ENCODE measurements at places on chromosomes 11 and 22.

DNA sequence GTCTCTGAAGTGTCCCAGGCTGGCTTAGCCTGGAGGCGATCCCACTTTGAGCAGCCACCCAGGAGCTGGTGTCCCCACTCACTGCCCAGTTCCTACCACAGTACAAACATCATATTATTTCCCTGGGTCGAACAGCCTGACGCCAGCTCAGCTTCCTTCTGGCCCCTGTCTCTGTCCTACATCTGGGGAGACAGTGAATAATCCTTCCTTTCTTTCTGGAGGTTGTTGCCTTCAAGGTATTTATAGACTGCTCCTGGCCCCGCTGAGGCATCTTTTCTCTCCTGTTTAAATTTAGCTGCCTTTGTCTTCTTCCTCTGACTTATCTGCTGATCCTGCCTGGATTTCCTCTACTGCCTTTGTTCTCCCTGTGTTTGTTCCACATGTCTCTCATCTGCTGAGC, 56.8 kb upstream of the LRRC55 start:
- DNase-seq: no peak

- DNase-seq: no peak
These were observed 1047.1 kb upstream of the CCDC90B start for GRCh38 chr11:84333221-84333620.

DNA sequence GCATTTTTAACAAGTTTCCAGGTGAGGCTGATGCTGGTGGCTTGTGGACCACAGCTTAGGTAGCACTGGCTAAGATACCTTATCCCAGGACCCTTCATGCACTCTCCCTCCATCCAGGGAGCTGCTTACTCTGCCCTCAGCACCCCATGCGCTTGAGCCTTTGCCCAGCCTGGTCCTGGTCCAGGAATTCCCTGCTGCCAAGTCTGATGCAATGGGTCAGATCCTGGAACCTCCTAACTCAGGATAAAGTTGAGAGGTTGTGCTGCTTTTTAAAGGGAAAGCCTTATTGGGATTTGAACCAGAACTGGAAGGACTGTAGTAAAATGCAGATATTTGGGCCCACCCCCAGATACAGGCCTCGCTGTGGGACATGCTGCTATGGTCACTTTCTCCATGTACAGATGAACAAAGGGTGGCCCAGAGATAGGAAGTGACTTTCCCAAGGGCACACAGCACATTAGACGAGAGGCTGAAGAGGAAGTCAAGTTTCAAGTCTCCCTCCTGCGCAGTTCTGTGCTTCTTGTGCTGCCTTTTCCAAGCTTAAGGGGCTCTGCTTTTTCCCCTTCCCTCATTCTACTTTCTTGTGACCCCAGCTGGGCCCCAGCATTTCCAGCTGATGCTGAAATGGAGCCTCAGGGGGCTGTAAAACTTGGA, 824 bp upstream of the LGALS12 start:
- no peak for DNase-seq

DNA sequence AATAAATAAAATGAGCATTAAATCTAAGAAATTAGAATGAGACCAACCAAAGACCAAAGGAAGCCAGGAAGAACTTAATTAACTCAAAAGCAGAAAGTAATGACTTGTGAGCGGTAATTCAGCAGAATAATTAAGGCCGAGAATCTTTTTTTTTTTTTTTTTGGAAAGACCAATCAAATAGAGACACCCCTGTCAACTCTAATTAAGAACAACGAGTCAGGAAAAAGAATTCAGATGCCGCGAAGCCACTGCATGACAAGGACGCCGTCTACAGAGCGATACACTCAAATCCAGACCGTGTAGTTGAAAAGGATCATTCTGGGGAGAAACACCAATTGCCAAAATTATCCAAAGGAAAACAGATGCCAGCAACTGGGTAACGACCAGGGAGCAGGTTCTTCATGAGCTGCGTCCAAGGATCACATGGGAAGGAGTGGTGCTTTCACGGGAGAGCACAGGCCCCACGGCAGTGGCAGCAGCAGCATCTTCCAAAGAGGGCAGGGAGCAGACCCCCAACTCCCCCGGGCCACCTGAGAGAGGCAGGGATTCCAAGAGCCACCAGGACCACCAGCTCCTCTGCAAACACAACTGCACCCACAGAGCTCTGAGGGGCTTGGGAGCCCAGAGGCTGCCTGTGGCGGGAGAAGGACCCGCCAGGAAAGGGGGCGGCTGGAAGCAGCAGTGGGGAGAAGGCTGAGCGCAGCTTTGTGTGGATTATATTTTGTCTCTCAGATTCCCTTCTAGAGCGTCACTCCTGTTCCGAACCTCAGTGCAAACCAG, 469.8 kb downstream of the BRD1 start:
- DNase-seq: no peak

DNA sequence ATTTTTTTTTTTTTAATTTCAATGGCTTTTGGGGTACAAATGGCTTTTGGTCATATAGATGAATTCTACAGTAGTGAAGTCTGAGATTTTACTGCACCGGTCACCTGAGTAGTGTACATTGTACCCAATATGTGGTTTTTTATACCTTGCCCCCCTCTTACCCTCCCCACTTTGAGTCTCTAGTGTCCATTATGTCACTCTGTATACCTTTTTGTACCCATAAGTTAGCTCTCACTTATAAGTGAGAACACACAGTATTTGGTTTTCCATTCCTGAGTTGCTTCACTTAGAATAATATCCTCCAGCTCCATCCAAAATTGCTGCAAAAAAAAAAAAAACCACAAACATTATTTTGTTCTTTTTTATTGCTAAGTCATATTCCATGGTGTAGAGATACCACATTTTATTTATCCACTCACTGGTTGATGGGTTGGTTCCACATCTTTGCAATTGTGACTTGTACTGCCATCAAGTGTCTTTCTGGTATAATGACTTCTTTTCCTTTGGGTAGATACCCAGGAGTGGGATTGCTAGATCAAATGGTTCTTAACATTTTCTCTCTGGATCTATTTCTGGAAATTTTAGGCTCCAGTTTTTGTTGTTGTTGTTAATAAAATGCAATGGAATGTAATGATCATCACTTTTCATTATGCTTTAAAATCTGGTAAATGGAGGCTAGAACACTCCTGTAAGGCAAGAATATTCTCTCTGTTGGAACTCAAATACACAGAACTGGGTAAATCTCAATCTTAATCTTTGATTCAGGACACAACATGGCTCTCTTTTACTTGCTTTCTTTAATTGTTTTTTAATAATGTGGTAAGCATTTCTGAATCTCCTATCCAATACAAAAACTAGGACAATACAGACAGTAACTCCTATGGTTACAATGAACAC, 10.3 kb downstream of the NEAT1 start:
- DNase-seq: peak; percentile 69

DNA sequence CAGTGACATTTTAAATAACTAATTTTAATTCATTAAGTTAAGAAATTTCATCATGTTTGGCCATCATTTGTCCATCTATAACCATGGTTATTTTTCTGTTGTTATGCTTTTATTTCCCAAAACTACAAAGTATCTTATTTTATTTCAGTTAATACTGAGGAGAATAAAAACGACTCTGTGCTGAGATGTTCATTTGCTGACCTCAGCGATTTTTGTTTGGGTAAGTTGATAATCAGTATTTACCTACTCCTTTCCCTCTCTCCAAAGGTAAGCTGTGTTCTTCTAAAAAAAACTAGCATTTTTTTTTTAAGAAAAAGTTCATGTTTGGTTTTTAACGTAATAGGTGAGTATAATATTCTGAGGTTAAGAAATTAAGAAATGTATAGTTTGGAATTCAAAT, 111.7 kb downstream of the ANO3 start:
- no peak for DNase-seq

DNA sequence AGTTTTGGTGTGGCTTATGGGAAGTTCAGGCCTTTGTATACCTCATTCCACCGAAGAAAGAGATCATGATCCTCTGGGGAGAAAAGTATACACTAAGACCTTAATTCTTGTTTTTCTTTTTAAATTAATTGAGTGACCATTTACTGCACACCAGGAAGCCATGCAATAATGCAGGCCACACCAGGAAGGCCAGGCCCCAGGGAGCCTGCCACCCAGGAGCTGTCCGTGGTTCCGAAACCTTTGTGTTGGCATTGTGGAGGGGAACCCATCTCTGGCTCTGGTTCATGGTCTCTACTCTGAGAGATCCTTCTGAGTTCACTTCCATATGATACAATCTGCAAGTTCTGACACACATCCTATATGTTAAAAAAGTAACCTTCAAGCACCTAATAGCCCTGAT, 291.8 kb downstream of the MIAT start:
- peak; percentile 42 for DNase-seq

GRCh38 chr22:46067159-46068111, 82.9 kb upstream of the PPARA start:
- peak; percentile 51 for DNase-seq

GRCh38 chr11:17766073-17766359, 31.4 kb downstream of the KCNC1 start:
- DNase-seq: no peak

DNA sequence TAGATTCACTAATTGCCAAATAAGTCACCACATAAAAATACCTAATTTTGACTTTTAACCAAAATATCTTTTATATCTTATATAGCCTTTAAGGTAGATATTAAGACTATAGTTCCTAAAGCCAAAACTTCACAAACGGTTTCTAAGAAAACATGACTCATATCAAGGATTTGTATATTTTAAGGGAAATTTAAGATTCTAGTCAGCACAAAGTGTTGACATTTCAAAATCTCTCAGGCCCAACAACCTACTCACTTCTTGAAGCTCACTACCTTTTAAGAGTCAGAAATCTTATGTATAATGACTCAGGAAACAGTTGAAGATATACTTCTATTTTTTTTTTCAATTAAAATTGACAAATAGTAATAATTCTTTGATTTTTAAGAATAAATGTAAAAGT, 221.9 kb downstream of the SBF2 start:
- DNase-seq: peak; percentile 45

DNA sequence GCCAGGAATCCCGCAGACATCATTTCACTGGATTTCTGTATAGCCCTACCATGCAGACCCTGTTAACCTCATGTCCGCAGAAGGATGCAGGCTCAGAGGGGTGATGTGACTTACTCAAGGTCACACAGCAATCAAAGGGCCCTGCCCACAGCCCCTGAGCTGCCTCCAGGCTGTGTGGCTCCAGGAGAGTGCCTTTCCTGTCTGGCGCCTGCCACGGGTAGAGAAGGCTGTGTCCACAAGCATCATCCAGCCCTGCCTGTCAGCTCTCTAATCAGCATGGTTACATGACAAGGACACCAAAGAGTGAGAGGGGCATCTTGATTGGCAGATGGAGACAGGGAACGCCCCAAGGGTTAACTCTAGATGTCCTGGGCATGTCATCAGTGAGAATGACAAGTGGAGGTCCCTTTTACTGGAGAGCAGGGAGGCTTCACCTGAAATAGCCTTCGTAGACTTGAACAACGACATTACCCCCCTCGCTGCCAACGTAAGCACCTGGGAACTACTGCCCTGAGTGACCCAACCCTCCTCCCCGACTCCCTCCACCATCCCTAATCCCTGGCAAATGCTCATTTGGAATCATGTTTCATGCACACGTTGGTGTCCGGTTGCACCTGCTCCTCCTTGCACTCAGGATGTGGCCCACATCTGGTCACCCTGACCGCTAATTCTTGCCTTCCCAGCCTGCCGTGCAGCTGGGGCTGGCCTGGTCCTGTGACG, 6.9 kb downstream of the FGF19 start:
- no peak for DNase-seq

DNA sequence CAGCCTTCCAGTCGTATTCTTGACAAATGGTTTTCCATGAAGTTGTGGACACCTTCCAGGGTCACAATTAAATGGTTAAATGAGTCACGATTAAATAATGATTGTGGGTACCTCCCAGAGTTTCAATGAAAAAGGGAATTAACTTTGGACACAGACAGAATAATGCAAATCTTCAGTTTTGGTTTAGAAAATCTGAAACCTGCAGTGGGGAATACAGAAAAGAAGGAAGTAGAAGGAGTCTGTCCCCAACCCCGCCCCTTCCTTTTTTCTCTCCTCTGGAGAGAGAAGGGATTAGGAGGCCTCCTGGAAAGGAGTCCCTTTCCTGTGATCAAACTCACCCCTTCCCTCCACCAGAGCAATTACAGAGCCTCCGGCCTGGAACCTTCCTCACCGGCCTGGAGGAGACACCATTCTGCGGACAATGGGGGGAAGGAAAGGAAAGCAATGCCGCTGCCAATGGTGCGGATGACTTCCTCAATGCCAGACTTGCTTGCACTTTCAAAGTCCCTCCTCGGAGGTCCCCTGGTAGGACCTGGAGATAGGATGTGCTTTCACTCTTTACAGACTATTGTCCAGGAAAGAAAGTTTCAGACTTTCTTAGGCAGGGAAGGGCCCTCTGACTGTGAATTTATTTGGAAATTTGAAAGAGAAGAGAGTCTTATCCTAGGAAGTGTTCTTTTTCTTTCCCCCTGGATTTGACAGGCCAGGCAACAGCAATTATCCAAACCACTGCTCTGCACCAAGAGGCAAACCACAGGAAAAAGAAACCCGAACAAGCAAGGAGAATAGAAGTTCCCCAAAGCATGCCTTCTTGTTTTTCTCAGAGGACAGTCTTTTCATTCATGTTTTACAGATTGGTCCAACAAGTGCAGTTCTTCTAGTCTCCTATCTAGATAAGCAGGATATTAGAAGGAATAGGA, 86.8 kb downstream of the PTPRJ start:
- peak; percentile 44 for DNase-seq

GRCh38 chr11:116773203-116774097, 663 bp upstream of the BUD13 start:
- no peak for DNase-seq

DNA sequence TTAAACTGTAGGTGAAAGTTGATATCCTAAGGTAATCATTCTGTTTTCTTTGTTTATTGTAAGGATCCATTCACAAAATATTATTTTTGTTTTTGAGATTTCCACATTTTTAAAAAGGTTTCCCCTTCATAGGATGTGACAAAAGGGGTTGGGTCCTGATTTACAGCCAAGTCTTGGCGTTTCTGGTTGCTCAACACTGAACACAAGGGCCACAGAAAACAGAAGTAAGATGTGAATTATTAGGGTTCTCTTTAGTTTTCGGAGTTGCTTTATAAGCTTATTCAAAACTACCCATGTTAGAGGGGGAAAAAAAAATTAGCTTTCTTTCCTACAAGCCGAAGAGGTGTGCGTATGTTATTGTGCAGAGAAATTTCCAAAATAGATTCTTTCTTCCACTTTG, 30.0 kb upstream of the FLI1 start:
- DNase-seq: no peak

DNA sequence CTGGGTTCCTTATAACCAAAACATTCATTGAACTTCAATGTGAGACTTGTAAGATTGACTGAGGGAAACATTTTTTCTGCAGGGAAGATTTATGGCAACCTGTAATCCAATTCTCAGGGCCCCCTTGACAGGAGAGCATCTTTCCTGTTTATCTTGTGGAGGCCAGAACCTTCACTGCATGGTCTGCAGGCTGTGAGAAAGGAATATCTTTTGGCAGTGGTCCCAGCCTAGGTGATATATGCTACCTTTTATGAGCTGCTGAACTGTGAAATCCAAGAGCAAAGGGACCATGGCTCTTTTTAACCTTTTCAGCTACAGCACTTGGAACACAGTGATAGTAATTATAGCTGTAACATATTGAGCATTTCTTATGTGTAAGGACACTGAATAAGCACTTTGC, 590.2 kb upstream of the B3GAT1 start:
- DNase-seq: no peak

- DNase-seq: peak; percentile 91
These were observed 50.5 kb downstream of the MAPK1 start for GRCh38 chr22:21816787-21817496.

GRCh38 chr11:103714246-103714645, 322.2 kb upstream of the DDI1 start:
- peak; percentile 57 for DNase-seq

Data from EH (cell line).